Activated CD8-positive, alpha-beta T cell treated with anti-CD3 and anti-CD28 coated beads for 36 hours (primary cell): ENCODE measurements at places on chromosomes 1 and 21. TPM values are rescaled to one million over a fixed set of nuclear protein-coding genes. Genes with fewer than 3 reads are reported as not detected.

Gene ACTN2
- total RNA-seq: 0.18 TPM

Gene NUP210L
- 0.07 TPM for total RNA-seq

Gene GPR52
- 0.97 TPM for total RNA-seq

Gene APCS
- not detected for total RNA-seq

Gene CFH
- 0.68 TPM for total RNA-seq

Gene REG4
- total RNA-seq: 9.9 TPM

Gene TNFRSF9
- 214 TPM for total RNA-seq

Gene KCNA10
- total RNA-seq: not detected

DNA sequence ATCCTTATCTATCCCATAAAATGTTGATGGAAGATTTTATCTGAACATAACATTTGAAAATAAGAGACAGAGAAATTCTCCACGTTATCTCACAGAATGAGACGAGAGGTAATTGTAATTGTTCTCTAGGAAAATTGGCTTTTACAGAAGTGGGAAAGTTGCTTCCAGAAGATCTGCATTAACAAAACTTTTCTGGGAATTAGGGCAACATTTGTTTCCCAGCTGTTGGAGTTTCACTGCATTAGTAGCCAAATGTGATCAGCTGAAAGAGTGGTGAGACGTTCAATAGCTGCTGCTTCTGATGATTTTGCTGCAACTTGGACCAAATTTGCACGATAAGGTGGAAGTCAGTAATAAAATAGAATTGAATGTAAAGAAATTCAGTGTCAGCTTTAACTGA, 7.6 kb downstream of the CHODL start:
- H3K27ac ChIP-seq: no peak overlapping the region
- H3K4me1 ChIP-seq: no peaks in the 10 kb centered on the region
- H3K4me3 ChIP-seq: no peak overlapping the region
- DNase-seq: no peak

GRCh38 chr1:21638531-21639341, 30.4 kb downstream of the RAP1GAP start:
- H3K4me1 ChIP-seq: peaks cover 6% of the 10 kb centered on the region
- H3K27ac ChIP-seq: no peak overlapping the region
- peaks cover 7% of the 10 kb centered on the region for H3K27me3 ChIP-seq
- no peaks in the 10 kb centered on the region for H3K36me3 ChIP-seq
- peak; percentile 39 for DNase-seq
- no peak overlapping the region for H3K4me3 ChIP-seq

GRCh38 chr1:113511269-113511668, 121.0 kb downstream of the MAGI3 start:
- no peaks in the 10 kb centered on the region for H3K36me3 ChIP-seq
- H3K4me1 ChIP-seq: no peaks in the 10 kb centered on the region
- no peak for DNase-seq
- no peak overlapping the region for H3K27ac ChIP-seq

DNA sequence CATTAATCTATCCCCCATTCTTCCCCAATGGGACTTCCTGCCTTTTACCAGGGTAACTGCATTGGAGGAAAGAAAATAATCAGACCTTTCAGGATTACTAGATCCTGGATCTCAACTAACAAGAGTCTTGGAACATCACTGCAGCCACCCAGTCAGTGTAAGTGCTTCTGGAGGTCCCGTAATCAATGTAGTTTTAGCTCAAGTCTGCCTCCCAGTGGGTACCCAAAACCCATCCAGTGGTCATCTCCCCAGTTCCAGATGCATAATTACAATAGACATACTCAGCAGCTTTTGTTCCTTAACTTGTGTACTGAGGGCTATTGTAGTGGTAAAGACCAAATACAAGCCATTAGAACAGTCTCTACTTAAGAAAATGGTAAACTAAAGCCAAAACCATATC, 319.1 kb downstream of the GPATCH2 start:
- no peaks in the 10 kb centered on the region for H3K36me3 ChIP-seq
- H3K4me3 ChIP-seq: no peak overlapping the region
- no peaks in the 10 kb centered on the region for H3K4me1 ChIP-seq
- no peak for DNase-seq

DNA sequence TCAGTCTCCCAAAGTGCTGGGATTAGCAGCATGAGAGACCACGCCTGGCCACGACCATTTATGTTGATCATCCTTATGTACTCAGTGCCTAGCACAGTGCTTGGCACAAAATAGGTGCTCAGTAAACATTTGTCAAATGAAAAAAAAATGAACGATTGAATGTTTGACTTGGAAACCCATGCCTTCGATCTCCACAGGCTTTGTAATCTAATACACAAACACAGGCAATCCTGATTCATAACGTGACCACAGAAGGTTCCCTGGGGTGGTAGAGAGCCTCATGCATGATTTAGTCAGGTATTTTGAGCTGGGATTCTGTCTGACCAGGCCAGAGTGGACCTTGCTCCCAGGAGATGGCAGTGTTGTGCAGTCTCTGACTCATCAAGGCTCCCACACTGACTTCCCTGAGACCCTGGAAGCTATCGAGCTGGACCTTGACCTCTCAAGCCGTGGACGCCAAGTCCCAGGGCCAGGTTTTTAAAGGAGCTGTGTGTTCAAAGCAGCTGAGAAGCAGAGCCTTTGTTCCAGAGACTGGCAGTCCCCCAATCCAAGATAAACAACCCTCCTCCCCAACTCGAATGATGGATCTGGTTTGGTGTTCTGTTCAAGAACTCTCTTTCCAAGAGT, 81.1 kb downstream of the PGM1 start:
- H3K4me3 ChIP-seq: no peak overlapping the region
- H3K27me3 ChIP-seq: no peaks in the 10 kb centered on the region
- no peaks in the 10 kb centered on the region for H3K36me3 ChIP-seq
- peak; percentile 33 for DNase-seq
- no peak overlapping the region for H3K27ac ChIP-seq

- no peak overlapping the region for H3K27ac ChIP-seq
- H3K36me3 ChIP-seq: no peaks in the 10 kb centered on the region
Observed at GRCh38 chr1:162369571-162369970, 7.1 kb downstream of the SPATA46 start.

GRCh38 chr1:22105611-22106207, 37.2 kb downstream of the WNT4 start:
- DNase-seq: peak; percentile 35
- H3K36me3 ChIP-seq: peaks cover 65% of the 10 kb centered on the region
- H3K4me1 ChIP-seq: peaks cover 65% of the 10 kb centered on the region
- H3K27me3 ChIP-seq: no peaks in the 10 kb centered on the region
- H3K4me3 ChIP-seq: no peak overlapping the region

- H3K4me1 ChIP-seq: peaks cover 2% of the 10 kb centered on the region
- peak within 1 kb of the TSS; percentile 59 for H3K4me3 ChIP-seq
- H3K27ac ChIP-seq: no peak within 1 kb of the TSS
Observed at GRCh38 chr1:109466452-109467300, at the start of gene SYPL2. Gene SYPL2, plus strand, starts transcription at chr1:109466546. Its CDS starts 298 bp downstream, at chr1:109466844.

DNA sequence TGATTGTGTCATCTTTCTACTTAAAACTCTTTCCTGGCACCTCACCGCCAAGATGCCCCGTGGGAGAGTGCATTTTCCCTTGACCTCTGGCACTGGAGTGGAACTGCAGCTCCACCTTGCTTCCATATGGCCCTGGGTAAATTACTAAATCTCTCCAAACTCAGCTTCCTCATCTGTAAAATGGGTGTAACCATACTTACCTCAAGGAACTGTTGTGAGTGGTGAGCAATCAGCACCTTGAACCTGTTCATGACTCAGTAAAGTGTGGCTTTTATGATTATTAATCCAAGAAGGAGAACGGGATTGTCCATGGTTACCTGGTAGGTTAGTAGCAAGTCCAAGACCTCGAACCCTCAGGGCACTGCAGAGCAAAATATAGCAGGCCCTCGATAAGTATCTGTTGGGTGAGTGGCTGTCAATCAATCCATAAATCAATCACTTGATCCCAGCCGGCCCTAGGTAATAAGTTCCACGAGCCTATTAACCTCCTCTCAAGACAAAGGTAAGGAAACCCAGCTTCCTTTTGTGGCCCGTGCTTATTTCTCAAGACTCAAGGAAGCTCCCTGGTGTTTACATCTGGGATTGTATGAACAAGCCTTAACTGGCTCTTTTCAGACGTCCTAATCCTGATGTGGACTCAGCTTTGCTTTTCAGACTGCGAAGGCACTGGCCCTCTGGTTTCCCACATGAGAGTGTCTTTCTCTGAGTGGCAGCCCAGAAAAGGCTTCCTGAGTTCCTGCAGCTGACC, 114.0 kb upstream of the GJB5 start:
- no peak for DNase-seq
- H3K36me3 ChIP-seq: no peaks in the 10 kb centered on the region

- no peak for DNase-seq
- no peak overlapping the region for H3K27ac ChIP-seq
- peaks cover 7% of the 10 kb centered on the region for H3K4me1 ChIP-seq
- H3K4me3 ChIP-seq: no peak overlapping the region
Observed at GRCh38 chr1:6005276-6005917, 13.2 kb upstream of the NPHP4 start.

- peak; percentile 80 for DNase-seq
- H3K4me3 ChIP-seq: peak overlapping the region; percentile 30
- H3K36me3 ChIP-seq: no peaks in the 10 kb centered on the region
- no peaks in the 10 kb centered on the region for H3K27me3 ChIP-seq
- H3K27ac ChIP-seq: peak overlapping the region; percentile 92
Observed at GRCh38 chr21:42463861-42464515, 32.0 kb downstream of the RSPH1 start.

- H3K4me1 ChIP-seq: peaks cover 71% of the 10 kb centered on the region
- H3K36me3 ChIP-seq: peaks cover 2% of the 10 kb centered on the region
- no peak for DNase-seq
- no peaks in the 10 kb centered on the region for H3K27me3 ChIP-seq
- peak overlapping the region; percentile 92 for H3K27ac ChIP-seq
Observed at GRCh38 chr1:109792056-109792831, 28.5 kb upstream of the EPS8L3 start.

GRCh38 chr1:162612606-162613400, 19.5 kb upstream of the DDR2 start:
- no peak overlapping the region for H3K4me3 ChIP-seq
- H3K27me3 ChIP-seq: no peaks in the 10 kb centered on the region
- no peak overlapping the region for H3K27ac ChIP-seq

DNA sequence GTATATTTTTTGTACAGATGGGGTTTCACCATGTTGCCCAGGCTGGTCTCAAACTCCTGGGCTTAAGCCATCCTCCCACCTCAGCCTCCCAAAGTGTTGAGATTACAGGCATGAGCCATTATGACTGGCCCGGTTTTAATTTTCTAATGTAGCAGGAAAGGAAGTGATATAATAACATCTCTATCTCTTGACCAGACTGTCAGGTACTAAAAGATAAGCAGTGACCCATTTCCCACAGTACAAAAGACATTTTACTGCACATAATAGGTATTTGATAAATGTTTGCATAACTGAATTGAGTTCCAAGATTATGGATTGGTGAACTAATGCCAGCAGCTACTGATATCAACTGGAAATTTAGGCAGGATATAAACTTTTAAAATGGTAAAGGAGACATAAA, 4.0 kb downstream of the NVL start:
- no peak overlapping the region for H3K4me3 ChIP-seq
- no peak for DNase-seq
- no peak overlapping the region for H3K27ac ChIP-seq
- peaks cover 11% of the 10 kb centered on the region for H3K36me3 ChIP-seq
- peaks cover 24% of the 10 kb centered on the region for H3K4me1 ChIP-seq
- no peaks in the 10 kb centered on the region for H3K27me3 ChIP-seq

- H3K27me3 ChIP-seq: no peaks in the 10 kb centered on the region
- H3K4me1 ChIP-seq: peaks cover 14% of the 10 kb centered on the region
- DNase-seq: peak; percentile 16
- H3K4me3 ChIP-seq: no peak overlapping the region
- no peaks in the 10 kb centered on the region for H3K36me3 ChIP-seq
Observed at GRCh38 chr1:206955476-206956451, 9.5 kb upstream of the PIGR start.

GRCh38 chr1:70411360-70411844, 334 bp downstream of the CTH start:
- peaks cover 22% of the 10 kb centered on the region for H3K36me3 ChIP-seq
- peak overlapping the region; percentile 94 for H3K27ac ChIP-seq
- H3K27me3 ChIP-seq: no peaks in the 10 kb centered on the region
- H3K4me3 ChIP-seq: peak overlapping the region; percentile 99
- DNase-seq: no peak
- peaks cover 15% of the 10 kb centered on the region for H3K4me1 ChIP-seq

- no peaks in the 10 kb centered on the region for H3K27me3 ChIP-seq
- H3K4me1 ChIP-seq: peaks cover 19% of the 10 kb centered on the region
- no peak overlapping the region for H3K27ac ChIP-seq
- no peak overlapping the region for H3K4me3 ChIP-seq
Observed at GRCh38 chr1:92901699-92902405, 59.4 kb downstream of the DIPK1A start.
